NCI-H1092 treated with DMSO at 0.1 percent for 48 hours (cell line): ENCODE measurements at places on chromosomes 7 and 10.

- no peak for DNase-seq
Observed at GRCh38 chr7:92623544-92623943, 33.4 kb upstream of the FAM133B start.

GRCh38 chr7:18179093-18179492, 151.4 kb upstream of the PRPS1L1 start:
- DNase-seq, result no peak

DNA sequence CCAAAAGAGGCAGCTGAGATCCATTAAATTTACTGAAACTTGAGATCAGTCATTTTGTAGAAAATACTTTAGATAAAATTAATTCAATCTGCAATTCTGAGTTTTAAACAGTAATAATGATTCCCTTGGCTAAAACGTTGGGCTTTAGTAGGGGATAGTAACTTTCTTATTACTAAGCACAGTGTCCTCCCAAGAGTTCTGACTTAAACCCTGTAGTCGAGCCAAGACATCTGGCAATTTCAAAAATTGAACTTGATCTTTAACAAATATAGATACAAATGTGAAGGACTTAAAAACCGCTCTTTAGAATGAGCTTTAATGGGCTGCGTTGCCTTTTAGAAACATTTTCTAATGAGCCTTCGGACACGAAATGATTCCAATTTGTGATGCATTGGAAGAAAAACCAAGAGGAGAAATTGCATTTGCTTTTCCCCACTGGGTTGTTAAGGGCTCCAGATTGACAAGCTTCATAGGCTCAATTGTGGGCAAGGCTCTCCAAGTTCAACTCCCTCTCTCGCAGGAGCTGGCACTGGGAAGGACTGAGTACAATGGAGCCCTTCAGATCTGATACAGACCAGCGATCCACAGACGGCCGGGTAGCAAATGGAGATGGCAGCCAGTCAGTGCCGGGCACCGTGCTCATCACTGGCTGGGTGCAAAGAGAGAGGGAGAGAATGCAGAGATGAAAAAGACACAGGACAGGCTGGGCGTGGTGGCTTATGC, 921.3 kb upstream of the AUTS2 start:
- no peak for DNase-seq

GRCh38 chr7:139829025-139829774, at the start of gene TBXAS1:
TSS of gene TBXAS1 (plus strand) at chr7:139829264. CDS start at chr7:139829391, 127 bp downstream.
- no peak for DNase-seq

GRCh38 chr7:82029236-82029913, 259.5 kb upstream of the HGF start:
- DNase-seq, result no peak

GRCh38 chr10:122287570-122287969, 16.5 kb downstream of the BTBD16 start:
- no peak for DNase-seq

DNA sequence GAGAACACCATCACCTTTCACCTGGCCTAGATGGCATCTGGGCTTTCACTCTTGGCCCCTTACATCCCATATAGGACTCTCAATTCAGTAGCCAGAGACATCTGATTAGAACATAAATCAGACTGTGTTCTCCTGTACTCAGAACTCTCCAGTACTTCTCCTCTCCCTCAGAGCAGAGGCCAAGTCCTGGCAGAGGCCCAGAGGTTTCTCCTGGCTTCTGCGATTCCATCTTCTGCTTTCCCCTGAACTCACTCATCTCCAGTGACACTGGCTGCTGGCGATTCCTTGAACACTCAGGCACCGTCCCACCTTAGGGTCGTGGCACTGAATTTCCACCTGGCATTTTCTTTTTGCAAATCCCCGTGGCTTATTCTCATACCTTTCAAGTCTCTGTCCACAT, 4.9 kb upstream of the NEUROD6 start:
- DNase-seq, result no peak

- no peak for DNase-seq
Observed at GRCh38 chr7:127979728-127980126, 51.5 kb downstream of the LRRC4 start.

- no peak for DNase-seq
Observed at GRCh38 chr10:32937911-32938424, 20.1 kb downstream of the ITGB1 start.

DNA sequence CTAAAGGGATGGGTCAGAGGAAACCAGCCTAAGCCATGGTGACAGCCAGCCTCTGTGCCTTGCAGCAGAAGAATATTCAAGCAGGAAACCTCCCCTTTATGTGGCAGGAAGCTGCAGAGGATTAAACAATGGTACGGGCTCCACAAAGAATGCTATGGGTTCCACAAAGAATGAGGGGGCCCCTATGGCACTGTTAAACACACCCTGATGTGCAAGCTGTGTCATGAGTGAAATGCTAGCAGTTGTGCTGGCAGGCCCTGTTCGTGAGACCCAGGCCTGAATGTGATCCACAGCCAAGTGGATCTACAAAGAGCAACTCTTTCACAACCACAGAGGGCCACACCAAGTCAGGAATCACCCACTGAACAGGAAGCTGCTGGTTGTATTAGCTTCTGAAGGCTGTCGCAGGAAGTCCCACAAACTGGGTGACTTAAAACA, 68.9 kb downstream of the MYOF start:
- DNase-seq, result no peak

DNA sequence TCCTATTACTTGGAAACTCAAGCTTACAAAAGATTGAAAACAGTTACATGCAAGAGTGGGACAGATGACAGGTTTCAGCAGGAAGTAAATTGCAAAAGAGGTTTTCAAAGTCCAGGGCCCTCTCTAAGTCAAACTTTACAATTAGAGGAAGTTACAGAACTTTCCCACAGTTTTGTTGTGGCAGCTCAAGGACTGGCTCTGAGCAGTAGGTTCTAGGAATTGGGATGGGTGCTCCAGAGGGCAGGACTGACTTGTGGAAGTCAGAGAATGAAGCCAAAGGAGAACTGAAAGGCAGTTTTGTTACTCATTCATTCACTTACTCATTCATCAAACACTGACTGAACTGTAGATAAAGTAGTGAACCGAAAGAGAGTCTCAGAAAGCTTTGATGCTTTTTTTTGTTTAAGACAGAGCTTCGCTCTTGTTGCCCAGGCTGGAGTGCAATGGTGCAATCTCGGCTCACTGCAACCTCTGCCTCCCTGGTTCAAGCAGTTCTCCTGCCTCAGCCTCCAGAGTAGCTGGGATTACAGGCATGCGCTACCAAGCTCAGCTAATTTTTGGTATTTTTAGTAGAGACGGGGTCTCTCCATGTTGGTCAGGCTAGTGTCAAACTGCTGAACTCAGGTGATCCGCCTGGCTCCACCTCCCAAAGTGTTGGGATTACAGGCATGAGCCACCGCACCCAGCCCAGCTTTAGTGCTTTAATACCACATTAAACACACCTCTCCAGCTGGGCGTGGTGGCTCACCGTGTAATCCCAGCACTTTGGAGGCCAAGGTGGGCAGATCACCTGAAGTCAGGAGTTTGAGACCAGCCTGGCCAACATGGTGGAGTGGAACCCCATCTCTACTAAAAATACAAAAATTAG, 66.8 kb upstream of the CCNJ start:
- DNase-seq, result no peak

- DNase-seq, result no peak
Observed at GRCh38 chr7:87427288-87427687, 48.2 kb downstream of the ABCB4 start.

DNA sequence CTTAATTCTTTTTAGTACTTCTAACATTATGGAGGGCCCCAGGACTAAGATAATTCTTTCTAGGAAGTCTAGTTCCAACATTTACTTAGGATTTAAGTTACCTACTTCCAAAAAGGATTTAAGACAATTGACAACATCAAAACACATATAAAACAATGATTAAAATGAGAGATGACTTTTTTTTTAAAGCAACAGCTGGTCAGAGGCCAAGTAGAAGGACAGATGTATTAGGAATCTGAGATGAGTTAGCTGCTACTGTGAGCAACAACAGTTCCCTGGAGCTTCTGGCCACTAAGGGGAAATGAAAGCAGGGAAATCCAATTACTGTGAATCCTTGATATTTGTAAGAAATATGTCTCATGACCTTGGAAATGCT, 222.3 kb downstream of the PHTF2 start:
- no peak for DNase-seq

GRCh38 chr7:1888425-1888824, 218.3 kb downstream of the ELFN1 start:
- DNase-seq, result no peak

DNA sequence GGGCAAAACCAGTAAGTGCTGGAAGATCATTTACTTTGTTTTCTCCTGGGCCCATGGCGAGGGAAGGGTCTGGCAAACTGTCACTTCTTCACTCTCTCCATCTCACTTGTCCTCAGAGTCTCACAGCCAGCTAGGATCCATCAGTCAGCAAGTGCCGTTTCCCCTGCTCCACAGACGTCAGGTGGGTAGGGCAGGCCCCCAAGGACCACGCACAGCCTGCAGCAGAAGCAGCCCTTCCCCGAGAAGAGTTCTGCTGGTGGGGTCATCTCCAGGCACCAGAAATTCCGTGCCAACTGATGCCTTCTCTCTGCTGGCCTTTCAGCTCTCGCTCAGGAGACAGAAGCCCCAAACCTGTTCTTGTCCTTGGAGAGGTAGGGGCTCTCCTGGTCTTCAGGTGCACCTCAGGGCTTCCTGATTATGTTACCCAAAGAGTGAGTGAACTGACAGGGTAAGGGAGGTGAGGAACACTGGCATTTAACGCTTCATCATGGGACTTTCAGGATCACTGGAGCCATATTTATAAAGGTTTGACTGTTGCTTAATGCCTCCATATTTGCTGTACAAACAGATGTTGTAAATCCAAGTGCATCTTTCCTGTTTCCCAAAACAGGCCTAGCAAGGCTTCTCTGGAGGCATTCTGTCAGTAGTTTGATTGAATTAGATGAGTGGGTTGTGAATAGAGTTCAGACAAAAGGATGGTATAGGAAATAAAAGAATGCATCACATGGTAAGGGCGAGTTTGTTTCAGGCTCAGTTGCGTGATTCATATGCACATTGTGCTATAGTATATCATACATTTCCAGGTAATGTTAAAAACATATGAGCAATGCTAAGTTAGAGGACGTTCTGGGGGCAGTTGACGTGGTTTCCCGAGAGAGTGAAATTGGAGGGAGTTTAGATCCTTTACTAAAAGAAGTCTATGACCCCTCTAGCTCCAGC, 13.7 kb upstream of the TSPAN15 start:
- no peak for DNase-seq

- no peak for DNase-seq
Observed at GRCh38 chr10:74766501-74766900, 59.9 kb upstream of the KAT6B start.

DNA sequence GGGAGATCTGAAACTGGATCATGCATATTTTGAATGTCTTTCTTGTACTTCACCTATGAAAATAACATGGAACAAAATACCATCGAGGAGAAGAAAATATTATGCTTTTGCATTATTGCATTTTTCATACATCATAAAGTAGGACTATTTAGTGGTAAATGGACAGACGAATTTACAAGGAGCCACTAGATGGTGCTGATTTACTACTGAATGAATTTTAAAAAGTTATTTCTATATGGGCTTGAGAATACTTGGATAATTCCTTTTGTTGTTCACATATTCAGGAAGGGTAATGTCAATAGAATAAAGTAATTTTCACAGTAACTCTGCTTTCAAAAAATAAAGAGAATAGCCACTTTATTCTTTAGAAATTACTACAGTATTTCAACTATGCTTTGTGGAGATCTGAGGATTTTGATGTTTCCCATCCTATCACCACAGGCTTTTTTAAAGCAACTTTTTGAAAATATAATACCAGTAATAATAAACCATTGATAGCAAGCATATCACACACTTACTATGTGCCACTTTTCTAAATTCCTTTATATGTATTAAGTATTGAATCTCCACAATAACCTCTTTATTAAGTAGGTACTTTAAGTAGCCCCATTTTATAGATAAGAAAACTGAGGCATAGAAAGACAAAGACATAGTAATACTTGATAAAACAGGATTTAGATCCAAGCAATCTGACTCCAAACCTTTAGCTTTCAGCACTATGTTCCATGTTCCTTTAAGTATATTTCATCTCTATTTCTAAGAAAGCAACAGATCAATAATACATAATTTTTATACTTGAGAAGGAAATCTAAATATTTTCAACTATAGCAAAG, 38.6 kb downstream of the NEBL start:
- DNase-seq, result peak; percentile 24

- no peak for DNase-seq
Observed at GRCh38 chr10:106707657-106708056, 456.8 kb downstream of the SORCS1 start.

- DNase-seq, result no peak
Observed at GRCh38 chr10:75498884-75499350, 67.5 kb downstream of the LRMDA start.

- no peak for DNase-seq
Observed at GRCh38 chr7:19284596-19285300, 139.5 kb upstream of the FERD3L start.

DNA sequence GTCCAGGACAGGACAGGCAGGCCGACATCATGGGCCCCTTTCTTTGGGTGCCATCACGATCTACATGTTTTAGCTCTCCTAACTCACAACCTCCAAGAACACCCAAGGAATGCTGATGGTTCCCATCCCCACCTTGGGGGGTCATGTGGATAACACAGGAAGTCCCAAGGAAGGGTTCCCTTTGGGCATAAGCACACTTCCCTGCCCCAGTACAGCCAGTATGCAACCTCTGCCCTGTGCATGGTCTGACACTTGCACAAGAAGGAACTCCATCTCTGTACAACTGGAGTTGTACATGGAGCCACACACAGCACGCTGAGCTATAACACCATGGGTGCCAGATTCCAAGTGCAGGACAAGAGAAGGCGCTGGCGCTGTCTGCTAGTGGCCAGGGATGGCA, 11.0 kb downstream of the MAT1A start:
- DNase-seq, result no peak

DNA sequence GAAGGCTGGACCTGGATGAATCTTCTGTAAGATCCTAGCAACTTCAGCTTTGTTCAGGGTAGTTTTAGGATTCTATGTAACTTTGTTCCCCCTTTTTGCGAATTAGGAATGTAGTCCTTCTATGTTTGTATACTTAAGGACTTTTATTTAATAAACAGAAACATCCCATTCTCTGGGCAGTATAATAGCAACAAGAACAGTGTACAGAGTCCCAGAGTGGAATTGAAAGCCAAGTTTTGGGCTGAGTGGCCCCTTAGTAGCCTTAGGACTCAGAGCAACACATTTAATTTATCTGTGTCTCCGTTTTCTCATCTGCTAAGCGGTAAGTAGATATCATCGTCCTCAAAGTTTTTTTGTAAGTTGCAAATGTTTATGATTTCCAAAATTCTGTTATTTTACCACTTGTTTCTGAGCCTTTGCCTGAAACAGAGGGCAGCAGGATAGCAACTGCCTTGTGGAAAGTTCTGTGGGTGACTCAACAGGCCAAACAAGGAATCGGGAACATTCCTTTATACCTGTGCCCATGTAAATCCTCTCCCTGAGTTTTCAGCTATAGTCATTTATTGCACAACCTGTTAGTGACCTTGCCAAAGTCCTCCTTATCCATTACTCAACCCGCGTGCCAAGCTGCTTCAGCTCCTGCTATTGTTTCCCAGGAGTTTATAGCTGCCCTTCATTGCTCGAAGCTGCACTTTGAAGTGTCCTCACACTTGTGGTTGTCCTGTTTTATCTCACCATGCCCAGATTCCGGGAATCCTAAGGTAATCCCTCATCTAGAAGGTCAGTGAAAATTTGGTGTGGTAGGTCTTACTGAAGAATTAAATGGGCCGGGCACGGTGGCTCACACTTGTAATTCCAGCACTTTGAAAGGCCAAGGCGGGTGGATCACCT, 199.1 kb upstream of the AHR start:
- no peak for DNase-seq
